ENCODE measurements at places on chromosomes 12 and 14.

GRCh38 chr12:130422676-130423075, 85.0 kb downstream of the PIWIL1 start:
- DNase-seq = no peak

DNA sequence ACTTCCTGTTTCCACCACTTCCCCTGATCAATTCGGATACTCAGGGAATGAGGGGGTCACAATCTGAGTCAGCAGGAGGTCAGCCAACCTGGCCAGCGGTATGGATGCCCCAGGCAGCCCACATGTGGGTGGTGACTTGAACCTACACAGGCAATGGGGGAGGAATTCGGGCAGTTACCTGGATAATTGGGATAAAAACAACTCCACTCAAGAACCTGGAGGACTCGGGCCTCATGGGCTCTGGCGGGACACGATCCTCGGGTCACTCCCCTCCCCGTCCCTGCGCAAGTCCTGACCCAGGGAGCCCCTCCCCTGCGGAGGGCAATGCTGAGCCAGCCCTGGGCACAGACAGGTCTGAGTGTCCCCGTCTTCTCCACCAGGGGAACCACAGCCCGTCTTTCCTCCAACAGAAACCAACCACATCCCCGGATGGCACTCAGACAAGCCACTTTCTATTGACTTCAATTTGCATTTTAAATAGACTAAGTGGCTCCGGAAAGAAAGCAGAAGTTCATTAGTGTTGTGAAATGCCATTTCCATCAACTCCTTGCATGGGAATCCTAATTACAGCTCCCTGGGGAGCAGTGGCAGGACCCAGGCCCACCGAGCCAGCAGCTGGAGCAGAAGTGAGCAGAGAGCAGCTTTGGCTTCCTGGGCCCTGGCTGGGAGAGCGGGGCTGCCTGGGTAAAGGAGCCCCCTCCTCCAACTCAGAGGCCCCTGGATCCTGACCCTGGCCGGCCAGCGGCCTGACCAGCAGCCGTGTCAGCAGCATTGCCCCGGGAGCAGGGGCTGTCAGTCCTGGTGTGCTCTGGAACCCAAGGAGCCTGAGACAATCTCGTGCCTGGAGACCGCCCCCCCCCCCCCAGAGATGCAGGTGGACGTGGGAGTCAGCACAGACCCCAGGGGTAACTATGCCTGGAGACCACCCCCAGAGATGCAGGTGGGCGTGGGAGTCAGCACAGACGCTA, 374.1 kb downstream of the ADGRD1 start:
- no peak for DNase-seq

- peak; percentile 30 for DNase-seq
Measured at GRCh38 chr12:45726603-45727300, 2.8 kb upstream of the ARID2 start.

GRCh38 chr14:77579780-77580179, 36.7 kb downstream of the SPTLC2 start:
- no peak for DNase-seq

GRCh38 chr14:67577181-67577808, 22.8 kb downstream of the PIGH start:
- DNase-seq = no peak

DNA sequence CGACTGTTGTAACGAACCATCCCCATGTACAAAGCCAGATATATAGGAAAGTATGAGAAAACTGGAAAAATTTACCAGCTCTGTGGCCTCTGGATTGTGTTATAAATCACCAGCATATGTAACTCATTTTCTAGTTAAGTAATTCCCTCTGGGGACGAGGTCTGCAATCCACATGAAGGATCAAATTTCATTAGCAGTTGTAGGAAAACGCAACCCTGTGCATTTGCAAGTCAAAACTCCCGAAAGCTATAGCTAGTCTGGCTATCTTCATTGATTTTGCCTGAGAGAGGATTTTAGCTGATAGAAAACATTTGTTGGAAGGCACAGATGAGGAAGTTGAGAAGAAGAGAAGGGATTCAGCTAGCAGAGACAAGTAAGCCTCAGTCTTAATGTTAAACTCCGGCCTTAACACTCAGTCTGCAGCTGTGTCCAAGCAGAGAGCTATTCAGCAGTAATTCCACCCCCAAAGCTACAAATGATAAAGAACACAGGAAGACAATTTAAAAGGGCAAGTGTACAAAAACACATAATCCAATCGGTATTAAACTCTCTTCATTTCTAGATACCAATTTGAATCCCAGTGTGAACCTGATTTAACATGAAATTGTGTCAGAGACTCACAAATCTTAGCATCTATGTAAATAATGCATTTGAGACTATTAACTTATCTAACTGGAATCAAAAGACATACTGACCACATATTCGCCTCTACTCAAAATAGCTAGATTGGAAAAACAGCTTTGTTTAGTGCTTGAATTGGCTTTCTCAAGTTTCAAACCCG, 54.2 kb upstream of the CERS5 start:
- DNase-seq = no peak

DNA sequence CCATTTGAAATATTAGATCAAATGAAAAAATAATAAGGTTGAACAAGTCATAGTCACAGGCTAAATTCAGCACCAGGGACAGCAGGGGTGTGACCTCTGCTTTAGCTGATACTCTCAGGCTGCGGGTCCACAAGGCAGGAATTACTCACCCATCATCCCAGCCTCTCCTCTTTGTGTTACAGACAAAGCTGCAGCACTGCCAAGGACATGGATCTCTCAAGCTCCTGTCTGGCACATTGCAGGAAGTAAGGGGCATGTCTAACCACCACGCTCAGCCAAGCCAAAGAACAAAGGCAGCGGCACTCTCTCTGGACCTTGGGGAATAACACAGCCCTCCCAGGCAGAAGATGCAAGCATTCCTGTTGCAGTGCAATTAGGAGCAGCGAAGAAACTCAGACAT, 783.8 kb downstream of the VRK1 start:
- DNase-seq = no peak

GRCh38 chr14:30159374-30159773, 231.7 kb upstream of the PRKD1 start:
- DNase-seq = no peak

- no peak for DNase-seq
Measured at GRCh38 chr12:93025145-93026103, 96.3 kb upstream of the EEA1 start.

DNA sequence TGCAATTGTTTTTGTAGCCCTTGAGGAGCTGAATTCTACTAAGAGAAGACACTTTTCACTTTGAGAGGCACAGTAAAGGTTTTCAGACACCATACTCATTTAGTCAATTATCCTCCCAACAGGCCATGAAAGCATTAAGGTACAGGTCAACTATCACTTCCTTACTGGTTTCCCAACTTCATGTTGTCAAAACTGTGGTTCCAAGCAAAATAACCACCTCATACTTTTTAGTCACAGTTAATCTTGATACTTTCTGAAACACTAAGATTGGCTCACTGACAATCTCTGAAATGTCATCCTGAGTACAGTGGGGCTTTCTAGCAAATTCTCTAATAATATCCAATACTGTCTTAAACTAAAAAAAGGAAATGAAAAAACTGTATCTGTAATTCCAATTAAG, 71.7 kb downstream of the SLC2A13 start:
- DNase-seq = no peak

DNA sequence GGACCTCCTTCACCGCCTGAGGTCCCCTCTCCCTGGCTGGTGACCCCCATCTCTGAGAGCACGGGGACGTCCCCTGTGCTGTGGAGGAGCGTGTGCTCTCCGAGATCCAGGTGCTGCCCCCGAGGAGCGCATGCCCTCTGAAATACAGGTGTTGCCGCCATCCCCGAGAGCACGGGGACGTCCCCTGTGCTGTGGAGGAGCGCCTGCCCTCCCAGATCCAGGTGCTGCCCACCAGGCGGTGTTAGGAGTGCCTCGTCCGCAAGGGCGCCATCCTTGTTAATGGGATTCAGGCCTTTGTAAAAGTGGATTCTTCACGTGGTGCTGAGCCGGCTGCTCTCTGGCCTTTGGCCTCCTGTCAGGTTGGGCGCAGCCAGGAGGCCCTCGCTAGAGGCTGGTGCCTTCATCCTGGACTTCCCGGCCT, 10.1 kb downstream of the NOC4L start:
- no peak for DNase-seq

GRCh38 chr12:25518512-25518911, 34.6 kb downstream of the LMNTD1 start:
- DNase-seq = no peak

GRCh38 chr12:11868027-11868426, 202.7 kb upstream of the BCL2L14 start:
- DNase-seq = no peak
